CD4-positive, alpha-beta T cell treated with Interleukin-1 beta for 1 hour (primary cell): ENCODE measurements at places on chromosomes 12 and 14.
A peak's percentile ranks its signal among the peaks of the same experiment; 100 is the strongest.

- DNase-seq: no peak
Observed at GRCh38 chr12:15620741-15621539, 168.2 kb downstream of the EPS8 start.

DNA sequence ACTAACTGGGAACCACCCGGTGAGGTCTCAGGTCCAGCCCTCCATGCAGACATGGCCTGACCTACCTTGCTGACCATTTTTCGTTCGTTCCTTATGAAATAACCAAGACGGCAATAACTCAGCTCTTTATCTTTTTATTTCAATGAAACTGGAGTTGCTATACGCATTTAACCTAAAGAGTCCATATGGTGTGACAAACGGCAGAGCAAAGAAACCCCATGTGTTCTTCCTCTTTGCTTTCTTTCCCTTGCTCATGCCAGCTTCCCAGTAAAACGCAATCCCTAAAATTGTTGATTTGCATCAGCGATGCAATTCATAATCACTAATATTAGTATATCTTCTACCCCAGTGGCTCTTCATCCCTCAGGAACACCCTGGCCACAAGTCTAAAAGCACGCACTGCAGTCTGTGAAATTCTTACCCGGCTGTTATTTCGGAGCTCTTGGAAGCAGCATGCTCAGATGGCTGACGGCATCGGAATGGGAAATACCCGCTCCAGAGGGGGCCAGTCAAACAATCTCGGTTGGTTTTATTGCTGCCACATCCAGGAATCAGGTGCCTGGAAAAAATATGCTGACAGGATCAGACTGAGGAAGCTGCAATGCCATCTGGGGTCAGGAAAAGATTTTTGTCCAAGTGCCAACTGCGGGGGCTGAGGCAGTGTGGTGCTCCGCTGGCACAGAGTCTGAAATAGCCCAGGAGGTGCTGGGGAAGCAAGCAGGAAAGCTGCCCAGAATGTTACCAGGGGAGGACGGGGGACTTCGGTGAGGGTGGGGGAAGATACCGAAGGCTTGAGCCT, 28.2 kb upstream of the KCNA1 start:
- no peak for DNase-seq

DNA sequence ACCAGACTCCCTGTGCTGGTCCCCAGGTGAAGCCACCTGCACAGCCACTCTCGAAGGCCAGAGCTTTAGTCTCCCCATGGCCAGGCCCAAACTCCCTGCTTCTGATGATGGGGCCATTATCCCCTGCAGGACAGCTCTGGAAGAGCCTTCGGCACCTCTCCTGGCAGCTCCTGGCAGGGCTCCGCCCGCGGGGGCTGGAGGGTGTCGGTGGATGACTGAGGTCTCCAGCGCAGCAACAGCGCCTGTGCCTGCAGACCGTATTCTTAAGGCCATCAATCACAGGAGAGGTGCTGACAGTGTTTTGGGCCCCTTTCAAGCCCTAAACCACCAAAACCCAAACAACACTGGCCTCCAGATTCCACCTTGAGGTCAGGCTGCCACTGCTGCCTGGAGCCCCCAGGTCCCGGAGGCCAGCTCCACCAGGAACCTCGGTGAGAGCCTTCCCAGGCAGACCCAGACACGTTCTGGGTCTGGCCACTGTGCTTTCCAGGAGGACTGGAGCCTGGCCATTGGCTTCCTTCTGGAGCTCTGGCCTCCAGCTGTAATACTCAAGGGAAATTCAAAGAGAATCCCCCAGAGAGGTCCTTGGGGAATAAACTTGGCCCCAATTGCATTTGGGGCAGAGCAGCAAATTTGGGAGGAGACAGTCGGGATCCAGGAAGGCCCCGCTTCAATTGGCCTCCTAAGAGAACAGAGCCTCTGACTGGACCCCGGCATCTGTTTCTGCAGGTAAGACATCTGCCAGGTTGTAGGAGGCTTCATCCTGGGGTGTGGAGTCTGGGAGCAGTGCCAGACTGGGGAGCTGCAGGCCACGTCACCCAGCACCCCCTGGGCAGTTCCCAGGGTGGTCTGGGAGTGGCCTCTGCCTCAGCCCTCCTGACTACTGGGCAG, 210.6 kb upstream of the RTL1 start:
- no peak for DNase-seq

DNA sequence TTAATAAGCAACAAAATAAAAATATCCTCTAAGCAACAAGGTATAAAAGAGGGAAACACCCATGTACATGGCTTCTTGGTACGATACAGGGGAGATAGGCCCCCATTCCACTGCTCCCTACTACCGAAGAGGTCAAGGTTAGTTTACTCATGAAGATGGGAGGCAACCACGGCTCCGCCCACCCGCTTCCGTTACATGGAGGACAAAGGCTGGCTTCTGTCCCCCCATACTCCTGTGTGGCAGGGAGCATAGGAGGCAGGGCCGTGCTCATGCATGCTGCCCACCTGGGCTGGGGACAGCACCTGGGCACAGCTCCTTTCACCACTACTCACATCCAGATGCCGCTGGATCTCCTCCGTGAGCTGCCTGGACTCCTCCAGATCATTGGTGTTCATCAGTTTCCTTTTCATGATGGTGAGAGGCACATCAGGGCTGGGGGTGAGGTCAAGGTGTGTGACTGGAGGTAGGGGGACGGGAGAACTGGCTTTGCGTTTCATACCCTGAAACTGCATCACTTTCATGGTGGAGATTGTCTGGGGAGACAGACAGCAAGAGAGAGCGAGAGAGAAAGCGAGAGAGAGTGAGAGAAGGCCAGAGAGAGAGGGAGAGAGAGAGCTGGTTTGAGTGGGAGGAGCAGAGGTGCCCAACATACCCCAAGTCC, 39.0 kb downstream of the LGMN start:
- DNase-seq: no peak

- no peak for DNase-seq
Observed at GRCh38 chr14:95875831-95876760, 536 bp upstream of the TUNAR start.

- no peak for DNase-seq
Observed at GRCh38 chr14:61106959-61107641, 126.1 kb downstream of the SLC38A6 start.

GRCh38 chr12:57865084-57865751, 18.7 kb upstream of the CTDSP2 start:
- peak; percentile 37 for DNase-seq

- DNase-seq: no peak
Observed at GRCh38 chr14:65948302-65948701, 535.8 kb downstream of the FUT8 start.

DNA sequence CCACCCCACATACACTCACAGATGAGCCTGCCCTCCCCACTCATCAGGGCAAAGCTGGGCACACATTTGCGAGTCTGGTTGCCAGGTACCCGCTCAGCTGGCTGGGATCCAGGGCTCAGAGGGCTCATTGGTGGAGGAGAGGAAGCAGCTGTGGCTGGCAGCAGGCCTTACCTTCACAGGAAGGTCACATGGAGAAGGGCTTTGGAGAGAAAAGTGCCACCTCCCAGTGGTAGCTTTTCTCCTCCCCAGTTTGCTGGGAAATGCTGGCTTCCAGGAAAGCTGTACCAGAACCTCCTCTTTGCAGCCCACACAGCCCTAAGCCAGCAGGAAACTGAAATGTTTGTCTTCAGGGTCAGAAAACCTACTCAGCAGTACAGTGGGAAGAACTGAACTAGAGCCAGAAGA, 55.6 kb downstream of the LGMN start:
- DNase-seq: peak; percentile 30

GRCh38 chr12:7101047-7101693, 7.8 kb downstream of the C1RL start:
- DNase-seq: no peak

DNA sequence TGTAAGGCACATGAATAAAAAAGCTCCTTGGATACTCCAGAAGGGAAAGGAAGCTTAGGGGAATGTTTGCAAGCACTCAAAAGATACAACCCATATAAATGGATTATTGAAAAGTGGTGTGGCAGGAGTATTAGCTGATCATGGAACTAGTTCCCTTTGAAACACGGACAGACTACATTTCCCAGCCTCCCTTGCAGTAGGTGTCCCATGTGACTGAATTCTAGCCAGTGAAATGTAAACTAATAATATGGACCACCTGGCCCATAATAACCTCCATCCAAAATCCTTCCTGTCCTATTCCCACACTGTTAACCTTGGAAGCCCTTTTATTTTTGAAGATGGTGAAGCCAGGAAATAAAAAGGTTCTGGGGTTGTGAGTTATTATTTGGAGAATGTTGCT, 242.3 kb downstream of the SUDS3 start:
- DNase-seq: no peak

- no peak for DNase-seq
Observed at GRCh38 chr14:44912041-44912869, 49.5 kb downstream of the KLHL28 start.

DNA sequence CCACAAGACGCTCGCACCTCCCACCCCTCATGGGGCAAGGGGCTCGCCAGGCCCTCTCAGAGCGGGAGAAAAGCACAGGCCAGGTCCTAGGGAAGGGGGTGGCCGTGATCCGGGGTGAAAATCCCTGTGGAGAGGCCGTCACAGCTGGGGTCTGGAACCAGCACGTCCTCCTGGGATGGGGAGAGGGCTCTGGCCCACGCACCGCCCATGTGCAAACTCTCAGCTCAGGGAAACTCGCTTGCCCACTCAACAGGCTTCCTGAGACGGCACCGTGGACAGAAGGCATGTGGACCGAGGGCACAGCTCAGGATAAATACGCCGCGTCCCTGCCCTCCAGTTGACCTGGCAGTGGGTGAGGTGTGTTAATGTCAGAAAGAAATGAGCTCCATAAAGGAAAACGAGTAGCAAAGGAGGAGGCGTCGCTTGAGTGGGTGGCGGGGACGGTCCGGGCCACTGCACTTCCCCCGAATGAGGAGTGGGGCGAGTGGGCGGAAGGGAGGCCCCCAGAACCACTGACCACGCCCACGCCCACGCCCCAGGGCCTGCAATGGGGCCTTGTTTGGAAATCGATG, 57.6 kb upstream of the GALNT9 start:
- DNase-seq: no peak

GRCh38 chr14:24052656-24053547, 1.1 kb downstream of the CARMIL3 start:
- no peak for DNase-seq

GRCh38 chr12:18753481-18754123, 15.7 kb downstream of the CAPZA3 start:
- no peak for DNase-seq

DNA sequence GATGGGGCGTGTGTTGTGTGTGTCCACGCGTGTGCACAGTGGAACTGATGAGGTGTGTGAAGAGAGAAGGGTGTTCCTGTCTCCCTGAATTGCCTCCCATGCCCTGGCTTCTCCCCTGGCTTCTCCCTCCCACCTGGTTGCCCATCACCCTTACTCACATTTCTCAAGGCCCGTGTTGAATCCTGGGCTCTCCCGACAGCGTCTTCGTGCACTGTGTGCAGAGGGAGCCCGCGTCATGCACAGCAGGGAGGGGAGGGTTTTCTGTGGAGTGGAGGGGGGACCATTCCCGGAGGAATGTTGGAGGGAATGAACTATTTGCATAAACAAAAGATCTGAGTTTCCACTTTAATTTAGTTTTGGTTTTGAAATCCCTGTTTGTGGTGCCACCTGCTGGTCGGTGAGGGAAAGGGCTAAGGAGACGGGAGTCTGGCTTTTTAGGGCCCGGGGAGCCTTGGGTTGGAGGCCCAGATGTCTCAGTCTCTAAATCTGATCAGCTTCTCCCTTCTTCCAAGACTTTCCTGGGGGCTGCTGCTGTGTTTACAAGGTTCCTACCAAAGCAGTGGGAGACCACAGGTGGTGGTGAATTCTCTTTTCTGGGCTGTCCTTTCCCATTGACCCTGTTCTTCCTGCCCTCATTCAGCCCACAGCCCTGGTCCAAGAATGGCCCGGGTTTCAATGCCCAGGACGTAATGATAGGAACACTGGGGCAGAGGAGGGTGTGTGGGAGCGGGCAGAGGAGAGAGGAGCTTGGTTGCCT, at the start of gene C1R:
Gene C1R (minus strand): TSS at position 217 of the 757 bp plus-strand sequence. CDS start 57 bp downstream, at position 160.
- peak; percentile 70 for DNase-seq

DNA sequence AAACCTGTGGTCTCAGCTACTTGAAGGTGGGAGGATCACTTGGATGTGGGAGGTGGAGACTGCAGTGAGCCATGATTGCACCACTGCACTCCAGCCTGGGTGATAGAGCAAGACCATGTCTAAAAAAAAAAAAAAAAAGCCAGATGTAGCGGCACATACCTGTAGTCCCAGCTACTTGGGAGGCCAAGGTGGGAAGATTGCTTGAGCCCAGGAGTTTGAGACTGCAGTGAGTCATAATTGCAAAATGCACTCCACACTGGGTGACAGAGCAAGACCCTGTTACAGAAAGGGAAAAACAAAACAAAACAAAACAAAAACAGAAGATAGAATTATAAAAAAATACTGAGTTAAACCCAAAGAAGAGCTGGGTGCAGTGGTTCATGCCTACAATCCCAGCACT, 29.1 kb upstream of the APOF start:
- no peak for DNase-seq

DNA sequence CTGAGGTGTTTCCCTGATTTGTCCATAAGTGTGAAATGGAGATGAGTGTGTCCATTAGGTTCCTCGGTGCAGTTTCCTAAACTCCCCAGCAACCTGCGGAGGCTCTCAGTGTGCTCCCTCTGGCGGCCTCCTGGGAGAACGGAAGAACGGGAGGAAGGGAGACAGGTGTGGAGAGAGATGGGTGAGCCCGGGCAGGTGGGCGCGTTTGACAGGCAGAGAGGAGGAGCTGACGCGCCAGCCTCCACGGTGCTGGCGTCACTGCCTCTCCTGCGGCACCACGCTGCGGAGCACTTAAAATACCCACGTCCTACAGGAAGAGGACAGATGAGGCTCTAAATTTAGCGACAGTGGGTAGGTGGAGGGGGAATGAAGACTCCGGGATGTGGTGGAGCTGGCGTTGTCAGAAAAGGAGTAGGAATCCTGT, 26.8 kb upstream of the PEX5 start:
- DNase-seq: peak; percentile 20

GRCh38 chr12:94401326-94401725, 58.3 kb downstream of the CEP83 start:
- no peak for DNase-seq

GRCh38 chr14:104395941-104396681, 183.5 kb upstream of the C14orf180 start:
- no peak for DNase-seq

DNA sequence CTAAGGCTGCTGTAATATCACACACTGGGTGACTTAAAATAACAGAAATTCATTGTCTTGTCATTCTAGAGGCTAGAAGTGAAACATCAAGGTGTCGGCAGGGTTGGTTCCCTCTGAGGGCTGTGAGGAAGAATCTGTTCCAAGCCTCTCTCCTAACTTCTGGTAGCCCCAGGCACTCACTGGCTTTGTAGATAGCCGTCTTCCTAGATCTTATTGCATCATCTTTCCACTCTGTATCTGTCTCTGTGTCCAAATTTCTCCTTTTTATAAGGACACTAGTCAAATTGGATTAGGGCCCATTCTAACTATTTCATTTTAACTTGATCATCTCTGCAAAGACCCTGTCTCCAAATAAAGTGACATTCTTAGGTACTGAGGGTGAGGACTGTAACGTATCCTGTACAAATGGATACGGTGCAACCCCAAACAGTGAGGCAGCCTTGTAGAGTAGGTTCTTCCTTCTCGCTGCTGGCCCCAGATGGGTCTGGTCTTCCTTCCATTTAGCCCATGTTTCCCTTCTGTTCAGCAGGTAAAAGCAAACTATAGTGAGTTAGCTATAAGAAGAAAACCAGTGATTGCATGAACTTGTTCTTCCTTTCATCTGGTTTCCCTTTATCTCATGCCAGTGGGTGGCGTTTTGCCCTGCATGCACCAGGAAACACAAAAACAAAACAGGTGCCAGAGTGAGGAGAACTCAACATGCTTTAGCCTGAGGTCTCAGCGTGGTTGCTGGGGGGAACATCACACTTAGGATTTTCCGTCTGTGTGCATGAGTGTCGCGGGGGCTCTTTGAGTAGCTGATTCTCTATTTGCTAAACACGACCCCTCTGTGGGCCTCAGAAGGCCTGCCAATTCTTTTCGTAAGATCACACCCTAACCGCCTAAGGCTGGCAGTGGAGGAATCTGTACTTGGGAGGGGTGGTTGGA, 19.5 kb downstream of the TTC9 start:
- DNase-seq: peak; percentile 66
